ENCODE measurements at places on chromosomes 16 and 17.
A peak's percentile ranks its signal among the peaks of the same experiment; 100 is the strongest.

DNA sequence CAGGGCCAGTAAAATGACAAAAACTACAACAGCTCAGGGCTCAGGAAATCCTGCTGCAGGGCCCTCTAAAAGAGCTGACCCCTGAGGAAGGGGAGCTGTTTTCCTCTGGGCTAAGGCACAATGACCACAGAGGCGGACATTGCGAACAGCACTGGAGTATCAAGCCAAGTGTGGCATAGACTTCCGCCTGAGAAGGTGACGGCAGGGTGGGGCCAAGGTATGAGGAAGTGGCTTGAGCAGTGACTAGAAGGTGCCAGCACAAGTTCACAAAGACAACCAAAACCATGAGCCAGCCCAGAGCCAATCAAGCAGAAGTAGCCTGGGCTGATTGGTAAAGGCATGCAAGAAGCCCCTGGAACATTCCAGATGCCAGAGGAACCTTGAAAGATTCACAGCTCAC lies 13.9 kb downstream of the ERN2 start:
- peaks cover 4% of the 10 kb centered on the region for H3K36me3 ChIP-seq
- DNase-seq: no peak
- peaks cover 19% of the 10 kb centered on the region for H3K27me3 ChIP-seq
- H3K4me1 ChIP-seq: peaks cover 11% of the 10 kb centered on the region

DNA sequence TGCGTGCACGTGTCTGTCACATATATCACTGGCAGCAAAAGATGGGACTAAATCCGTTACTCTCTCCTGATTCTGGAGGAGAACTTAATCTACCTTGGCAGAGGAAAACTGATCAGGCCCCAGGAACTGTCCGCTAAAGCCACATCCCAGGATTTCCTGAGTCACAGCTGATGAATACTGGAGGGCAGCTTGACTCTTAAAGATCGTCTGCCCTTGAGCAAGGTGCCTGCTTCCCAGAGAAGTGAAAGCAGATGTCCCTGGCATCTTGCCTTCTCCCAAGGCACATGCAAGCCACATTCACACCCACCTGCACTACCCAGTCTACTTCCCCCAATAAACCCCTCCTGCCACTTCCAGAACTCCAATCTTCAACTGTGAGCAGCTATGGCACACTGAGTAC lies 99.8 kb downstream of the CPPED1 start:
- H3K27ac ChIP-seq: no peak overlapping the region
- no peaks in the 10 kb centered on the region for H3K27me3 ChIP-seq
- H3K4me1 ChIP-seq: no peaks in the 10 kb centered on the region
- DNase-seq: no peak
- H3K4me3 ChIP-seq: no peak overlapping the region
- H3K36me3 ChIP-seq: no peaks in the 10 kb centered on the region

DNA sequence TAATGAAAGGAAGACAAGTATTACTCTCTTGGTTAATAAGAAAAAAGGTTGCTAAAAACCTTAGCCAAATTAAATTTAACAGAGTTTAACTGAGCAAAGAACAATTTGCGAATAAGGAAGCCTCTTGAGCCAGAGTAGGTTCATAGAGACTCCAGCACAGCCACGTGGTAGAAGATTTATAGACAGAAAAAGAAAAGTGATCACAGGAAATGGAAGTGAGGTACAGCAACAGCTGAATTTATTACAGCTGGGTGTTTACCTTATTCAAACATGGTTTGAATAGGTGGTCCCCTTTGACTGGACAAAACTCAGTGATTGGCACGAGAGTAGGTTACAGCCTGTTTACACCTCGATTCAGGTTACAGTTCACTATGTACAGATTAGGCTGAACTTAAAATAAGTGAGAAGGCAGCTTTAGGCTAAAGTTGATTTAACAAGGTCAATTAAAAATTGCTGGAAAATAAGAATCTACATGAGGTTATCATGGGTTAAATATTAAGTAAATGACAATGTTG lies 3.3 kb upstream of the CCL15 start:
- no peaks in the 10 kb centered on the region for H3K36me3 ChIP-seq
- H3K27me3 ChIP-seq: no peaks in the 10 kb centered on the region
- H3K27ac ChIP-seq: no peak overlapping the region
- peaks cover 33% of the 10 kb centered on the region for H3K4me1 ChIP-seq
- DNase-seq: no peak

DNA sequence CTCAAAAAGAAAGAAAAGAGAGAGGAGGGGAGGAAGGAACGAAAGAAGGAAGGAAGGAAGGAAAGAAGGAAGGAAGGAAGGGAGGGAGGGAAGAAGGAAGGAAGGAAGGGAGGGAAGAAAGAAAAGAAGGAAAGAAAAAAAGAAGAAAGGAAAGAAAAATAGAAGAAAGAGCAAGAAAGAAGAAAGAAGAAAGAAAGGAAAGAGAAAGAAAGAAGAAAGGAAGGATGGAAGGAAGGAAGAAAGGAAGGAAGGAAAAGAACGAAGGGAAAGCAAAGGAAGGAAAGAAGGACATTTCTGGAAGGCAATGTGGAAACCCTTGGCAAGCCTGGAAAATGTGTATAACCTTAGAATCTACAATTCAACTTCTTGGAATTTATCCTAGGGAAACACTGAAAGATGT lies 150.4 kb upstream of the LHX1 start:
- no peak for DNase-seq
- H3K4me3 ChIP-seq: no peak overlapping the region
- peaks cover 72% of the 10 kb centered on the region for H3K27me3 ChIP-seq
- no peak overlapping the region for H3K27ac ChIP-seq
- no peaks in the 10 kb centered on the region for H3K4me1 ChIP-seq

GRCh38 chr17:42394838-42395237 lies 6.6 kb upstream of the STAT3 start:
- no peaks in the 10 kb centered on the region for H3K27me3 ChIP-seq
- H3K36me3 ChIP-seq: no peaks in the 10 kb centered on the region
- peaks cover 13% of the 10 kb centered on the region for H3K4me1 ChIP-seq
- no peak overlapping the region for H3K27ac ChIP-seq
- no peak overlapping the region for H3K4me3 ChIP-seq

GRCh38 chr17:61462719-61463315 lies 10.6 kb downstream of the TBX4 start:
- peaks cover 12% of the 10 kb centered on the region for H3K4me1 ChIP-seq
- no peak overlapping the region for H3K27ac ChIP-seq
- no peak for DNase-seq
- no peaks in the 10 kb centered on the region for H3K36me3 ChIP-seq
- no peak overlapping the region for H3K4me3 ChIP-seq

GRCh38 chr16:1865902-1866690 lies 5.9 kb downstream of the MEIOB start:
- DNase-seq: no peak
- H3K36me3 ChIP-seq: no peaks in the 10 kb centered on the region
- no peak overlapping the region for H3K4me3 ChIP-seq
- no peaks in the 10 kb centered on the region for H3K4me1 ChIP-seq
- no peak overlapping the region for H3K27ac ChIP-seq

GRCh38 chr17:73521376-73521775 lies 122.9 kb downstream of the SDK2 start:
- H3K4me1 ChIP-seq: peaks cover 25% of the 10 kb centered on the region
- H3K4me3 ChIP-seq: no peak overlapping the region
- H3K27me3 ChIP-seq: no peaks in the 10 kb centered on the region
- H3K36me3 ChIP-seq: no peaks in the 10 kb centered on the region

GRCh38 chr17:76014100-76014924 lies 12.8 kb downstream of the EVPL start:
- peak; percentile 54 for DNase-seq
- peaks cover 7% of the 10 kb centered on the region for H3K4me1 ChIP-seq
- no peaks in the 10 kb centered on the region for H3K36me3 ChIP-seq
- peak overlapping the region; percentile 47 for H3K27ac ChIP-seq
- H3K4me3 ChIP-seq: no peak overlapping the region
- peaks cover 9% of the 10 kb centered on the region for H3K27me3 ChIP-seq
